ENCODE measurements at places on chromosomes 6 and 20. TPM values are rescaled to one million over a fixed set of nuclear protein-coding genes. Genes with fewer than 3 reads are reported as not detected.

UNC5CL gene
- under 0.01 TPM for total RNA-seq

ENPP1 gene
- 16.3 TPM for total RNA-seq

SDC4 gene
- 182 TPM for total RNA-seq

ELOVL2 gene
- total RNA-seq: 0.29 TPM

TMEM170B gene
- total RNA-seq: 3.8 TPM

MCM8 gene
- 3.5 TPM for total RNA-seq

HLA-DRA gene
- total RNA-seq: 5.8 TPM

BMP7 gene
- total RNA-seq: not detected

ME1 gene
- total RNA-seq: 31.8 TPM

Data from osteoblast (primary cell).